ENCODE measurements at places on chromosomes 5 and 9.

DNA sequence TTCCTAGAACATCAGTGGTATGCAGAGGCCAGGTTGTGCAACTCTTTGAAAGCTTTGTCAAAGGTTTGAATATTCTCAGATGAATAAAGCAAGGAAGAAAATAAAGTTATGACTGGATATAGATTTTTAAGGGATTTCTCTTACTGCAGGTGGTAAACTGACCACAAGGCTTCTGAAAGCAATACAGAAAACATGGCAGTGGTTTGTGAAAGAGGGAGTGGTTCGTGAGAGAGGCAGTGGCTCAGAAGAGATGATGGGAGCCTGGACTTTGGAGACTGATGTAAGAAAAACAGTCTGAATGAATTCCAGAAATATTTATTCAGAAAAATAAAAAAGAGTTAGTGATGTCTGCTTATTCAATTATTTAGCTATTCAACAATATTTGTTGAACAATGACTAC is 380.4 kb upstream of the CTNND2 start:
- DNase-seq, result no peak

DNA sequence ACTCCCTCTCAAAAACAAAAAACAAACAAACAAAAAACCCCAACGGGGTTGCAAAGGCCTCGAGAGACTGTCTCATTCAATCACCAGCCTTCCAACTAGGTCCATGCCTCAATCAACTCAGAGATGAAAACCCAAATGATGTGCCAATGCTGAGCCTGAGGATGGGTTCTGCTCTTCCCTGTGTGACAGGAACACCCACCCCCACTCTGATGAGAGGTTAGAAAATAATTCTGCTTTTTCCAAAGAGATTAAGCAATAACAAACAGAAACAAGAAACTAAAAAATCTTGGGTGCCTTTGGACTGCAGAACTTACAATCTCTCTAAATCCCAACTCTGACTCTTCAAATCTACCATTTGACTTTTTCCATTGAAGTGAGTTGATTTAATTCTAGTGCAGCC is 25.5 kb upstream of the FBP1 start:
- no peak for DNase-seq

GRCh38 chr9:90801973-90802322 is 329 bp downstream of the SYK start:
- DNase-seq, result no peak

DNA sequence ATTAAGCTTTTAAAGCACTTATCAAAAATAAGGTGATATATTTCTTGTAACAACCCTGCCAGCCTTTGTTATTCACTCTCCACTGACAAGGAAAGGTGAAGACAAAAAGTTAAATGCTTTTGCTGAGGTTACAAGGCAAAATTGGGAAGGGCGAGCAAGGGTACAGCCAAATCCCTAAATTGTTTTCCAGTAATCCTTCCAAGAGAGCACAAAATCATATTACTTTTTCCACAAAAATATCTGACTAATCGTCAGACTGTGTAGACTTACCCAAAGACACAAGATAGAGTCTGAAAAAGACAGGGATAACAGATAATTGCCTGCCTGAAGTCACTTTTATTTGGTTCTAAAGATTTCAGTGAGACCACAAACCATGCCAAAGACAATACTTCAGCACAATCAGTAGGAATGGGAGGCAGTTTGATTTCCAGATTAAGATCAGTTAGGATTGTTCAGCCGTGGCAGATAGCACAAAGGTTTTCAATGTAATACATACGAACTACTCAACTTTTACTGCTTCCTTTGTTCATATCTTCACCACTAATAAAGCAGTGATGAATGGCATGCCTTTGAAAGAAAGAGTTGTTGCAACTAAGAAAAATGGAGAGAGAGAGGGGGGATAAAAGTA is 383.8 kb upstream of the TUSC1 start:
- peak; percentile 12 for DNase-seq

DNA sequence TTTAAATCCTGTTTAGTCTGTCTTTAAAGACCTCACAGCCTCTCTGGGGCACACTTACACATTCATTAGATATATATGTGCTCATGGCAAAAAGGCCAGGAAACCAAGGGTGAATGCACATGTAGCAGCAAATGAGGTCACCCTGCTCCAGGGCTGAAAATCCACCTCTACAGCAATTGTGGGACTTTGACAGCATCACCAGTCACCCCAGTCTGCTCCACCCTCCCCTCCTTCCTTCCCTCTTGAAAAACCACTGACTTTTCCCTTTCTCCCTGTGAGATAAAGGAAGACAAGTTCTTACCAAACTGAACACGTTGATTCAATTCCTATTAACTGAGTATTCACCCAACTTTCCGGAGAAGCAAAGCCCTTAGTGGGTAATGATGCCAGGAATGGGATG is 15.2 kb upstream of the SH3RF2 start:
- DNase-seq, result no peak

DNA sequence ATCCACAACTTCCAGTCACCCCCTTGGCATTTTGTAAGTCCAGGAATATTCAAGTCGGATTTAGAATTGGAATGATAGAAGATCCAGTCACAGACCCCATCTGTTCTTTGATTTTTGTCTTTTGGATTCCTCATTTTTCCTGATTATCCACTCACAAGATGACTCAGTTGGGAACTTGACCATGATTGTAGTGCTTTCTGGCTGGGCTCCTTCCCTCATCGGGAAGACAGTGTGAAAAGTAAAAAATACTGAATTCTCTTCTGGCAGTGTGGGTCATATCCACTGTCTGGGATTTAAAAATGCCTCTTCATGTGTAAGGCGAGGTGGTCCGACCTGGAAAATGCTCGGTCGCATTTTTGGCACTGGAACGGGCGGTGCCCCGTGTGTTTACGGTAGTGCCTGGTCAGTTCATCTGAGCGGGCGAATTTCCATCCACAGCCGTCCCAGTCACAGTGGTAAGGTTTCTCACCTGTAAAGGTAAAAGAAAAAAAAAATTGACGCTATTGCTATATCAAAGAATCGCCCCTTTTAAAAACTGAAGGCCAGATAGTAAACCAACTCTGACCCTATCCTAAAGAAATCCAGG is 4.0 kb downstream of the KLF4 start:
- DNase-seq, result no peak

- no peak for DNase-seq
Measured at GRCh38 chr9:78436873-78437272, 139.9 kb downstream of the PSAT1 start.

DNA sequence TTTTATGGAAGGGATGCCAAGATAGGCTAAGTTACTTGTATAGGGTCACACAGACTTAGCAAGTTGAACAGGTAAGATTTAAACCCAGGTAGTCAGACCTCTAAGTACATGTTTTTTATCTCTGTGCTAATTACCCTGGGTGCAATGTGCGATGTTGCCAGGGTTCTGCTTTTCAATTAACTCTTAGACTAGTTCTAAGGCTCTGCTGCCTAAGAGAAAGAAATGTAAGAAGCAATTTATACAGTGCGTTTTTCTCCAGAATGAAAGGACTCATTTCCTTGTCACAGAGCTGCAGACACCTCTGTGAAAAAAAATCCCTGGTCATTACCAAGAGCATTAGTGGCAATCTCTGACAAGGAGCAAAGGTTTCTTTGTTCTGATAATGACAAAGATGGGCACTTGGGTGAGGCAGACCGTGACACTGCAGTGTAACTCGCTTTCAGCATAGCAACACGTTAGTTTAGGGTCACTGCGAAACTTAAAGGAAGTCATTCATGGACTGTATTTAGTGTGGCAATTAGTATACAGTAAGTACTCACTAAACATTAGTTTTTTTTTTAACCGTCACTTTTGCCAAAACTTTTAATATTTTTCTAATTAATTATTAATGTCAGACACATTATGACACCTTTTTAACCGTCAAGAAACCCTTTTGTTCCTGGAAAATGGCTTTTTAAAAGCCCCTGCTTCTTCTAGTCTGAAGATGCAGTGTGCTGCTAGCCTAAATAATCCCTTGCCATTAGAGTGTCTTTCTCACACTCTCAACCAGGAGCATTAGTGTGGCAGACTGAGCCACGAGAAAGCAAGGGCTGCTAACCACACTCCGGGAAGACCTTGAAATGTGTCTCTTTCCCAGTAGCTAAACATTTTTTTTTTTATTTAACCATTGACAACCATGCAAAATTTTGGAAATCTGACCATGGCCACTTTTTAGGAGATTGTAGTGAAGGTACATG is 520.0 kb upstream of the C9orf72 start:
- DNase-seq, result no peak

DNA sequence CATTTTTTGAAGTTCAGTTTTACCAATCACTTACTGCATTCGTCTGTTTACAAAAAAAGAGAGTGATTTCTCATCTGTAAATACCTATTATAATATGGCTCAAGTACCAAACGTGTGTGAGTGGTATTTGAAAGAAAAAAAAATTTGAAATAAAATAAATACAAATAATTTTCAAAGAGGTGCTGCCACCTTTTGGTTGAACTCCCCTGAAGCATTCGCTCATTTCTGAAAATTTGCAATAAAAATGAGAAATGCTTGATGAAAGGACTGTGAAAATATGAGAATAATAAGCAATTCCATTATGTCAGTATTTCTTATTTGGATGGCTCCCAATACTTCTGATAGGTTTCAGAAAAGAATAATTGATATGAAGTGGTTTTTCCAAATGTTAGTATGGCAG is 409.9 kb downstream of the CTNND2 start:
- DNase-seq, result peak; percentile 5

DNA sequence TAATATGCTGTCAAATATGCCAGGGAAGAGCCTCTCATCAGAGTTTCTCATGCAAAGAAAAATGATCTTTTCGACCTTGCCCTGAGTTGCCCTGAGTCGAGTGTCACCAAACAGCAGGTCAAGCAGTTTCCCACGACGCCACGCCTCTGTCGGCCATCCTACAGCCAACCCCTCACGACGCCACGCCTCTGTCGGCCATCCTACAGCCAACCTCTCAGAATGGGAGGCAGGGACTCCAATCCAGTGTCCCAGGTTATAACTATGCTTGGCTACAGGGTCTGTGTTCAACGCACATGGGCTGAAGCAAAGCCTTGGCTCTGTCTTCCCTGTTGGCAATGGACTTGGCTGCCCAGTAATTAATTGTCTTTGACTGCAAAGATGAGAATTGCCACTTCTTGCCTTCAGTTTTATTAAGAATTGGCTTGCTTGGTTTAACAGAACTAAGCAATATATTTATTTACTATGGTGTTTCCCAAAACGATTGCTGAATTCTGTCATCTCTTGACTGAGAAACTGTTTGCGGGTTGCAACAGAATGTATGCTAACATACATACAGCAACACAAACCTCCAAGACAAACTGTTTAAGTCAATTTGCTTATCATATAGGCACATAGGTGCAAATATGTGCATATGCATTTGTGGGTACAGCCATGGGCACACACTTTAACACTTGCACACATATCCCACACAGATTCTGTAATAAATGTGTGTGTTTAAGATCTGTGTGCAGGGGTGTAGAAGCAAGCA is 352.9 kb downstream of the GLIS3 start:
- no peak for DNase-seq

DNA sequence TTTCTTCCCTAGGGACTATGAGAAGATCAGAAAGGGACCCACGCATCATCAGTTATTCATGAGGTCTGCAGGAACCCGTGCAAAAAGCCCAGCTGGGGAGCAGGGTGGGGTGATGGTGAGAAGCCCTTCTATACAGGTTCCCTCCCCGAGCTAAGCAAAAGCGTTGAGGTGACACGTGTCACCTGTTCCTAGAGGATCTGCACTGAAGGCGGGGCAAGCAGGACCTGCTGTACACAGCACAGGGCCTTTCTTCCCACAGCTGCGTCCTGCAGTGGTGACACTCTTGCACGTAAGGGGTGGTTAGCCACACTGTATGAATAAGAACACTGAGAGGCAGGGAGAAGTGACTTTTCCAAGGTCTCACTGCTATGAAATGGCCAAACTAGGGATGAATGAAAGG is 37.2 kb upstream of the SH3PXD2B start:
- no peak for DNase-seq

DNA sequence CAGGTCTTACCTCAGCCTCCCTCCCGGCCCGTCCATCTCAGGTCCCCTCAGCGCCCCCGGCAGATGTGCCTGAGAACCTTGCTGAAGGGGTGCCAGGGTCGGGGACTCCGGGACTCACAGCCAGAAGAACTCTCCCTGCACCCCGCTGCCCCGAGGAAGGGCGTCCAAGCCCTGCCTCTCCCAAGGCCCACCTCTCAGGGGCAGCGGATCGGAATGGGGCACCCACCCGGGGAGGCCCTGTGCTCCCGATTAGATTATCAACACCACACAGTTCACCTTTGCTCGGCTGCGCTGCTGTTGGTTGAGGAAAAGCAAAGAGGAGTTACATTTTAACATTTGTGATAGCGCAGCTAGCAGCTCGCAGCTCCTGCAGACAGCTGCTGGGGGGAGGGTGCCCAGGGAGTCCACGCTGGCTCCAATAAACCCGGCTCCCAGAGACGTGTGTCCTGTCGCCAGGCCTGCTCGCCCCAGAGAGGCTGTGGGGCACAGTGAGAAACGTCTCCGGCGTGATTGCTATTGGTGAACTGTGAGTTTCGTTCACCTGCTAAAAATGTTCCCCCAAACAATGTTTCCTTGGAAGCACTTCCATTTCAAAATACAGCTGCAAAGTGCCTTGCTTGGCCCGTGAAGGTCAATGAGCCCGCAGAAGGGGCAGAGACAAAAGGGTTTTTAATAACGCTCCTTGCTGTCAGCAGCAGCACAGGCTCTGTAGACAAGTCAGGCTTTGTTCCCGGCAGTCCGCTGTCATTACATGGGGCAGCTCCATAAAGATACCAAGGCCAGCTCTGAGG is 18.6 kb upstream of the SLC6A19 start:
- no peak for DNase-seq

DNA sequence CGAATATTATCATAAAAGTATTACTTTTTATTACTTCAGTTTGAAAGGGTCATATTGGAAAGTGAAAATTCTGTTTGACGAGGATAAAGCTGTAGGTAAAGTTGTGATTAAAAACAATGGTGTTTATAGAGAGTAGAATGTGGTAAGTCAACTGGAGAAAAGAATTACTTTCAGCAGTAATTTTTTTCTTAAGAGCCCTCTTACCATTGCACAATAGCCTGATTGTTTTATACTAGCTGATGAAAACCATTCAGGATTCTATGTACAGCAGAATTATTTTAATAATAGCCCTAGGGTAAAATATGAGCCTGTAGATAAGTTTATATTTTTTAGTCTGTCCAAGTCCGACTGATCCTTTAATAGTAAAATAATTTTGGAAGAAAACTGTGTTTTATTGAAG is 16.6 kb downstream of the CDC42SE2 start:
- no peak for DNase-seq

DNA sequence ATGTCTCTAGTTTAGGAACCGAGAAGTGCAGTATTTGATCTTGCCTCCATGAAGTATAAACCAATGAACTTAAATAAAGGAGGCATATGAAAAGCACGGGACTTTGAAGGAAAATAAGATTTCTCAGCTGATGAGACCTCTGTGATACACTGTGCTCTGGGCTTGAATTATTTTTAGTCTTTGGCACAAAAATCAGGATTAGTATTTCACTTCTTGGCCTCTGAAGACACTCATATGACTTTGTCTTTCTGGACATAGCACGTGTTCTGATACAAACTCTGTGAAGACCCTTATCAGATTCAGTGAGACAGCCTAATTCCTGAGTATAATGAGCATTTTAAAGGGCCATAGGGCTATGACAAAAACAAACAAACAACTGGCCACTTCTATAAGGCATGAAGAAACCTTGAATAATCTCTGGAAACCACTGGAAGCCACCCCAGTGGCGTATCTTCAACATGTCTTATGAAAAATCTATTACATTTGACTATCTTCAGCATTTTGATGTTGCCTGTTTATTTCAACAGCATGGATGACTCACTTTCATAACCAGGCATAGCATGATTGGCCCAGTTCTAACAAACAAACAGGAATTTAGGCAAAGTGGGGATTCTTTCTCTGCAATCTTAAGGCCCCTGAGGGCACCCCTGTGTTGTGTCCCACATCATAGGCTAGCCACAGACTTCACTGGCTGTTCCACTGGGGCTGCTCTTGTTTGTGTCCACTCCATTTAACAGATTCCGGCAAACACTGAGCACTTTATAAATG is 90.3 kb upstream of the ZNF462 start:
- no peak for DNase-seq

All from KBM-7 (cell line).